Stimulated activated CD4-positive, alpha-beta T cell treated with anti-CD3 and anti-CD28 coated beads, Interleukin-1b, Interleukin-23, amount 100 ng/mL, for 24 hours (primary cell): ENCODE measurements at places on chromosomes 7 and 10.
A peak's percentile ranks its signal among the peaks of the same experiment; 100 is the strongest.

GRCh38 chr7:118858651-118859149 is 634.2 kb downstream of the ANKRD7 start:
- DNase-seq: no peak

DNA sequence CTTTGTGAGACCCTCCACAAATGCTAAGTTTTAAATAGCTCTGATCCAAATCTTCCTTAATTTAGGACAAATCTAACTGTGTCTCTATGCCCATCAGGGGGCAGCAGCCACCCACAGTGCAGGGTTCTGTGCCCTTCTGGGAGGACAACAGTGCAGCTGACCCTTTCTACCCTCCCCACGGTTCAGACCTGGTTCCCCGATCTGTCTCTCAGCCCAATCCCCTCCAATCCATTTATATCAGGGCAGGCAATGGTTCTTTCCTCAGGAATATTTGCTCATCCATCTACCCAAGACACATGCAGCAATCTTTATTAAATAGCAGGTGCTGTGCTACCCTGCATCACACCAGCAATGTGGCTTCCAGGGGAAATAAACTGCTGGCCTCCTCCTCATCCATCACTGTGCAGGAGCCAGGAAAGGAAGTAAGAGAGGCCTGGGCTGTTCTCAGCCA is 4.0 kb upstream of the RBM28 start:
- peak; percentile 38 for DNase-seq

DNA sequence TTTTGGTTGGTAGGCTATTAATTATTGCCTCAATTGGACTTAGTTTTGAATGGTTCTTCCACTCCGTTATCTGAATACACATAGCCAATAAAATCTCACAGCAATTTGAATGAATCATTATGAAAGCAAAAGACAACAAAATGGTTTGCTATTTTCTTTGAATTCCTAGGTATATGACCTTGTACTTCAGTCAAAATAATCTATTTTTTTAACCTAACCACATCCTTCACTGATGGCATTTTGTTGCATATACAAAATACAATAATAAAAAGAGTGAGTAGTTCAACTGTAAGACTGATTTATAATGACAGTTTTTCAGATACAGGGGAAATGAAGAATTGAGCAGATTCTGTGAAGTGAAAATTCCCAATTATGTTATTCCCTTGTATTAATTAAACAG is 433.1 kb downstream of the HTR7 start:
- no peak for DNase-seq

DNA sequence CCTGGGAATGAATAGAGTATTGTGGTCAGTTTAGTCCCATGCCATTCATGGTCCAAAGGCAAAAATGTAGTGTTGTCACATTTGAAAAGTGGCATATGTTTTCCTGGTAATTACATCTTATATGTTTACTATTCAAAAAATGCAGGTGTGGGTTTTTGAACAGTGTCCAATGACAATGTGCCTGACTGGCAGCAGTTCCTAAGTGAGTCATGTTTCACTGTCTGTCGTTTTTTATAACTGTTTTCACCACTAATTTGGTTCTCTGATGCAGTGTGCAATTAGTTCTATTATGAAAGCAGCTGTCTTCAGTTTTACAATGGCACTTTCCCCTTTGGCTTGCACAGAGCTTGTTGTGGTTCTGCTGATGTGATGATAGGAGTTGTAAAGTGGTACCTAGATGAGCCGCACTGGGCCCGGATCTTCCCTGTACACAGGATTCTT is 162.3 kb downstream of the SEM1 start:
- DNase-seq: no peak

DNA sequence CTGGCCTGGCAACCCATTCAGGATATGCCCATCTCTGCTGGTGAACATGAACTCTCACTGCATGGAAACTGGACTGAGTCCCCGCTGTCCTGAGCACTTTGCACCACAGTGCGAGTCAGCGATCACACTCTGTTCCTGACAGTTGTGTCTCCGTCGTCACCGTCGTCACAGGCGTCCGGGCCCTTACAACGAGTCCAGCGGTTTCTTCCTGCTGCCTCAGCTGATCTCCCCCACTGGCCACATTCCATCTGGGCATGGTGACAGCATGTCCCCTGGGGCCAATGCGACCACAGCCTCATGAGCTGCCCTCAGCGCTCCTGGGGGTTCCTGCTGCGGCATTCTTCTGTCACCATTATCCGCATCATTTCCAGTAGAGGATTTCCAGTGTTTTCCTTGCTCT is 76.8 kb upstream of the KLF6 start:
- no peak for DNase-seq

GRCh38 chr7:93992421-93993110 is 11.6 kb downstream of the BET1 start:
- DNase-seq: no peak

GRCh38 chr7:116806046-116806944 is 56.1 kb upstream of the CAPZA2 start:
- DNase-seq: no peak

- no peak for DNase-seq
Measured at GRCh38 chr10:35567951-35568350, 37.2 kb upstream of the GJD4 start.

DNA sequence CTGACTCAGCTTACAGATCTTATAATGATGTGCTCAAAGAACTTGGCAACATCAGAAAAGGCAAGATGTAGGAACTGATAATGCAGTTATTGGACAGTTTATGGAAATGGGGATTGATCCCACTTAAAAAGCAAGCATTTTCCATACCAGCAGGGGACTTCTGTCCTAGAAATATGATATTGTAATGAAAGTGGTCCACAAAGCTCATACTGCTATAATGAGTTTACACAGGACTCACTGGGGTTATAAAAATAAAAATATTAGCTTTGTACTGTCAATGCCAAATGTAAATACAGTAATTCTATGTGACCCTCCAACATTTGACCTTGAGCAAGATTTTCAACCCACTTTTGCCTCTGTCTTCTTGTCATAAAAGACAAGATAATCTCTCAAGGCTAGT is 145.5 kb upstream of the SEM1 start:
- no peak for DNase-seq

DNA sequence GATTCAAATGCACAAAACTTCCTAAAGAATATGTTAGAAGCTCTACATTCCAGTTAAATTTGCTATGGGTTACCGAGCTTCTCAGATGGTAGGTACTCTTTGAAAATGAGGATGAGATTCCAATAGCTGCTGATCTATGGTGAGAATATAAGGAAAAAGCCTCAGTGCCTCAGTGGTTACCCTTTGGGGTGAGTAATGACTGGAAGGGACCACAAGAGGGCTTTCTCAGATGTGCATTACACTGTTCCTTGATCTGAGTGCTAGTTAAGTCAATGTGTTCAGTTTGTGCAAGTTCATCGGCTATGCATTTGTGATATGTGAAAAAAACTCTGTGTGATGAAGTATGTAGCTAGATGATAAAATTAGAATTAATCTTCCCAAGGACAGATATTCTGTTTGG is 3.5 kb downstream of the NRCAM start:
- DNase-seq: no peak

DNA sequence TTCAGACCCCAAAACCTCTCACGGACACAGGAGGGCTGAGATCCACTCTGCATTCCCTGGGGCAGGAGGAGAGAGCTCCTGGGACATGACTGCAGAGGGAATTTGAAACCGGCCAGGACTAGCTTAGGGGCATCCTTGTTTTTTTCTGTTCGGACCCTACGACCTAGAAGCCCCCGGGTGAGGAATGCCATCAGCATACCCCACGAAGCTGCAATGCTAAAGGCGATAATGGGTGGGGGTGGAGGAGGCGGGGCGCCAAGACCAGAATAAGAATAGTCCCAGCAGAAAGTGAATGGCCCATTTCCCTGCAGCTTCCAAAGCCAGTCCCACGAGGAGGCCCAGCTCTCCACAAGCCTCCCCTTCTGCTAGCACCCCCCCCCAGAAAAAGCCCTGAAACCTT is 4.0 kb downstream of the PDGFA start:
- DNase-seq: no peak

- DNase-seq: no peak
Measured at GRCh38 chr7:22697876-22698606, 29.0 kb upstream of the IL6 start.

DNA sequence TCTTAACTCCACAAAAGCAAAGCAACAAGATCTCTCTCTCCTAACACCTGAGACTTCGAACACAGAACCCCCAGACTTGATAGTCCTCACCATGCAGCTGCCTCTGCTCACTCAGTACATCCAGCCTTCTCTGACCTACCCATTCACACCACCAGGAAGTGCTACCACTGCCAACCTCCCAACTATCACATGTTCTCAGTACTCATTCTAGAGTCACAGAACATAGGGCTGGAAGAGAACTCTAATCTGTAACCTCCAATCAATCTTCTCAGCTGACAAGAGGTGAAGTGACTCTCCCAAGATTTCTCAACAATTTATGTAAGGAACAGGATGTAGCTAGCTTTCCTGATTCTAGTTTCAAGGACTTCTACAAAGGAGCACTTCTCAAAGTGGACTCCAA is 3.8 kb downstream of the NUDCD3 start:
- DNase-seq: no peak

DNA sequence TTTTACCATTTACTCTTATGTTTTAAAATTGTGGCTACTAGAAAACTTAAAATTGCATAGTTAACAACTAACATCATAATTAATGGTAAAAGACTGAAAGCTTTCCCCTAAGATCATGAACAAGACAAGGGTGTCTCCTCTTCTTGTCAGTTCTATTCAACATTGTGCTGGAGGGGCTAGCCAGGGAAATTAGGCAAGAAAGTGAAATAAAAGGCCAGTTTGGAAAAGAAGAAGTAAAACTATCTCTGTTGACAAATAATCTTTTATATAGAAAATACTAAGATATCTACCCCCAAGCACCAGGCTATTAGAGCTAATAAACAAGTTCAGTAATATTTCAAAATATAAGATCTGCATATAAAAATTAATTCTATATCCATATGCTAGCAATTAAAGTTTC is 46.9 kb upstream of the MXI1 start:
- no peak for DNase-seq

- DNase-seq: no peak
Measured at GRCh38 chr10:24720096-24720495, 3.6 kb downstream of the ARHGAP21 start.

DNA sequence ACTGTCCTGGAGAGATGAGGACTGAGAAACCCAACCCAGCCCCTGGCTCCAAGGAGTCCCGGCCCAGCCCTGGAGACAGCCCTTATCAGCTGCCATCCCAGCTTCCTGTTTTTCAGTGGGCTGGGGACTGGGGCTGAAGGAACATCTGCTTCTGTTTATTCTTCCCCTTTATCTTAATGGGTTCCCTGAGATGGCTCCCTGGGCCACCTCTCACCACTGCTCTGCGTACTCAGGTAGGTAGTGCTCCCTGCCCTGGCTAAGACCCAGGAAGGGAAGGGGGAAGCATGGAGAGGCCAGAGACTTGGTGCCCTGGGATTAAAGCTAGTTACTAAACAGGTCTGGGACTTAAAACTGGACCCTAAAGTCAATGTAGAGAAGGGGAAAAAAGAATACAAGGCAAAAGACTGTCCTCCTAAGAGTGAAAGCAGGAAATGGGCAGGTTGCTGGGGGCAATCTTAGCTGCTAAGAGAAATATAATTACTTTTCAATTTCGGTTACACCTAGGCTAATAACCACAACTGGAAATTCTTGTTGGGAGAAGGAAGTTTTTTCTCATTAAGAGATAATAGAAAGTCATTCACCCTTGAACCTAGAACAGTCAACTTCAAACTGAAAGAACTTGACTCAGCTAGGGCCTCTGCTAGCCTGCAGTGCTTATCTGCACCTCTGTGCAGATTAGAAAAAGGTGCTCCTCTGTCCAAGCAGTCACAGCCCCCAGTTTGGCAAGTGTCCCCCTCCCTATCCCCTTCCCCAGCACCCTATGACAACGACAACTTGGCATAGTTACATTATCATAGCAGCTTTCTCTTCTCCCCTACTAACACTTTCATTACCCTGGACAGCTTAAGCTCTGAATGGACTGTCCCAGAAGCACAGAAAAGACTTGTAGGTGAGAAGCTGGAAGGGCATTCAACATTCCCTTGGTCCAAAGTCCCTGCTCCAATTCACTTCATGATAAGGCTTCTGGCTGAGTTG is 65.6 kb upstream of the KDM7A start:
- no peak for DNase-seq

GRCh38 chr10:19708031-19708430 is 108.2 kb upstream of the PLXDC2 start:
- DNase-seq: no peak

GRCh38 chr7:836429-836828 is 4.2 kb downstream of the SUN1 start:
- DNase-seq: no peak

- no peak for DNase-seq
Measured at GRCh38 chr10:22825841-22826240, 102.0 kb upstream of the ARMC3 start.

DNA sequence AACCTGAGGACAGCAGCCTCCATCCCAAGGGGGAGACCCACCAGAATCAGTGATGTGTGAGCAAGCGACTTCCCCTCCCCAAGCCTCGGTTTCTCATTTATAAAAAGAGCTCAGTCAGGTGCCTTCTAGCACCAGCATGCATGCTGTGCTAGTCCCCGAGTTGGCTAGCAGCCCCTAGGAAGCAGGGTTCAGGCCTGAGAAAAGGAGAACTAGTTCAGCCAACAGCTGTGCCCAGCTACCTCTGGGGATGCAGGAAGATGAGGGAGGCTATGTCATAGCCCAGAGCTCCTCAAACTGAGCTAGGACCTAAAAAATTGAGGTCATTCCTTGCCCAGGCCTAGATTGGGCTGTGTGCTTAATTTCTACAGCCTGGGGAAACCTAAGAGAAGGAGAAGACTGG is 13.7 kb downstream of the DRGX start:
- no peak for DNase-seq

- DNase-seq: no peak
Measured at GRCh38 chr7:55533729-55534080, 38.6 kb downstream of the VOPP1 start.

DNA sequence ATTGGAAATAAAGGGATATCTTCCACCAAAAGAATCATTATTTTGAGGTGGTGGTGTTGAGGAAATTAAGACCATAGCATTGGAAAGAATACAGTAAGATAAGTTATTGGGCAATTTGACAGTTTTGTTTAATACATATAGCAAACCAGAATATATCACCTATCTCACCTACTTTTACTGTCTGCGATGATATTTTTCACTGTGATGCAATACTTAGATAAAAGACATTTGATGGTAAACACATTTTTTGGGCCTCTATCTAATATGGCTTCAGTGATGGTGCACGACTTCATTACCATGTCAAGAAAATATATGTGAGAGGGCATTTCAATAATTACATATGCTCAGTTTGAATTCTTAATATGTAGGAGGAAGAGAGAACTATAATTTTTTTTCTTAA is 93.7 kb upstream of the MAGI2 start:
- DNase-seq: no peak

DNA sequence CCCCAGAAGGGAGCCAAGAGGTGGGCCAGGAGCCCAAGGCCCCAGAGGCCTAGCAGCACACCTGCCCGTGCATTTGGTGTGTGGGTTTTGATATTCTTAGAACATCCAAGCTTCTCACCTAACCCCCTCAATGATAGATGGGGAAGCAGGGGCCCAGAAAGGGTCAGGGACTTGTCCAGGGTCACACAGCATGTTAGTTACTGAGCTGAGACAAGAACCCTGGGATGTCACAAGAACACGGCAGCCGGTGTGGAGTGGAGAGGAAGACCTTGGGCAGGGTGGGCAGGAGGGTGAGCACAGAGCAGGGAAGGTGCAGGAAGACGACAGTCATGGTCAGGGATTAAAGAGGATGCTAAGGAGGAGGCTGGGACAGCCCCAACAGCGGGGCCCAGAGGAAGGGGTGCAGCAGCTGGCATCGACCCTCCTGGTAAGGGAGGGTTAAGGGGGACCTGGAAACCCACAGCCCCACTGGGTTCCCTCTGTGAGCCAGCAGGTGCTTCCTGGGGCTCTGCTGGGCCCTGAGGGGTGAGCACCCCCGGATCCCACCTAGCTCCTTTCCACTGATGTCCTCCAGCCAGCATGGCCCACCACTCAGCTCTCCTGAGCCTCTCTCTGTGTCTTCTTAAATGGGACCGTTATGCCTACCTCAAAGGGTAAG is 44.4 kb downstream of the UNC5B start:
- DNase-seq: no peak
